Kasumi-1 (cell line): ENCODE measurements at places on chromosomes 16 and 17.

DNA sequence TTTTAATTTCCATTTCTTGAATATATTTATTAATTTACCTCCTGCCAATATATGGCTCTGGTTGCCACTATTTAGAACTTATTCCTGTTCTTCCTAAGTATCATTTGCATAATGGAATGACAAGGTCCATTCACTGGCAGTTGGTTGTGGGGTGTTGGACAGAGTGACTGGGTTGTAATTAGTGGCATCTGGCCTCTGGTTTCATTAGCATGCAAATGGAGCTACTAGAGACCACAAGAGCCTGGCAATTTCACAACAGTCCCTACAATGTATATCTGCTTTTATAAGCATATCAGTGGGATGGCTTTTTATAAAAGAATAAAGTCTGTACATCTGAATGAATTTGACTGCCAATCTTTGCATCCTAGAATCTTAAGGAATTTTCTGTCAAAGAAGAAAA lies 1030.9 kb upstream of the CDH8 start:
- no peak for DNase-seq

- peak; percentile 25 for DNase-seq
Observed at GRCh38 chr16:72195609-72196008, 23.7 kb upstream of the PMFBP1 start.

- DNase-seq: no peak
Observed at GRCh38 chr16:19389246-19389645, 28.4 kb upstream of the TMC5 start.

- no peak for DNase-seq
Observed at GRCh38 chr17:17186051-17186450, 20.1 kb downstream of the PLD6 start.

- no peak for DNase-seq
Observed at GRCh38 chr16:31429314-31429713, 1.2 kb upstream of the COX6A2 start.

DNA sequence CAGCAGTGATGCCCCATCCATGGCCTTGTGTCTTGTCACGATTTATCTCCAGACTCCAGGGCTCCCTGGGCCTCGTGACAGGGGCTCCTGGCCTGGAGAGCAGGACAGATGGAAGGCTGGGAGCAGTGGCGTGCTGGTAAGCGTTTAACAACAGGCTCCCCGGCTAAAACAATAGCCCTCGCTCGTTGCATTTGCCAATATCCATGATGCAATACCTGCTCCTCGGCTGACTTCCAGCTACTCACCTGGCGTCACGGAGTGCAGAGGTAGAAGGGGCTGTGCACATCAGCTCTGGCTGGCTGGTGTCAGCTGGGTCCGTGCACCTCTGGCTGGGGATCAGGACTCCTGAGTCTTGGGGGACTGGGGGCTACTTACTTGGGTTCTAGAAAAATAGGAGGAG lies 1.5 kb upstream of the BICDL2 start:
- no peak for DNase-seq

- DNase-seq: no peak
Observed at GRCh38 chr16:75025761-75026160, 26.9 kb downstream of the ZNRF1 start.

DNA sequence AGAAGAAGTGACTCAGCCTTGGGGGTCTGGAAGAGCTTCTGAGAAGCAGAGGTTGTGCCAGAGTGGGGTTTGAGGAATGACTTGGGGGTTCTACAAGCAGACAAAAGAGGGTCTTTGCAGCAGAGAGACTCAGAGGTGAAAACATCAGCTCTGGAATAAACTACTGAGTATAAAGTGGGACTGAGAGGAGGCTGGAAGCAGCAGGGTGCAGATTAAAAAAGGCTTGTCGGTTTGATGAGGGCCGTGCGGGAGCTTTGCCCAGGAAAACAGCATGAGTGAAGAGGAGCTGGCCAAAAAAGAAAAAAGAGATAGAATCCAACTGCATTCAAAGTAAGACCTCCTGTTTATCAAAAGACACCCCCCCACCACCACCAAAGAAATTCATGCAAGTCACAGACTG lies 13.1 kb upstream of the ACE start:
- no peak for DNase-seq

- DNase-seq: no peak
Observed at GRCh38 chr16:54718376-54718775, 212.3 kb upstream of the IRX5 start.

- no peak for DNase-seq
Observed at GRCh38 chr17:73197161-73197560, 4.3 kb downstream of the COG1 start.

DNA sequence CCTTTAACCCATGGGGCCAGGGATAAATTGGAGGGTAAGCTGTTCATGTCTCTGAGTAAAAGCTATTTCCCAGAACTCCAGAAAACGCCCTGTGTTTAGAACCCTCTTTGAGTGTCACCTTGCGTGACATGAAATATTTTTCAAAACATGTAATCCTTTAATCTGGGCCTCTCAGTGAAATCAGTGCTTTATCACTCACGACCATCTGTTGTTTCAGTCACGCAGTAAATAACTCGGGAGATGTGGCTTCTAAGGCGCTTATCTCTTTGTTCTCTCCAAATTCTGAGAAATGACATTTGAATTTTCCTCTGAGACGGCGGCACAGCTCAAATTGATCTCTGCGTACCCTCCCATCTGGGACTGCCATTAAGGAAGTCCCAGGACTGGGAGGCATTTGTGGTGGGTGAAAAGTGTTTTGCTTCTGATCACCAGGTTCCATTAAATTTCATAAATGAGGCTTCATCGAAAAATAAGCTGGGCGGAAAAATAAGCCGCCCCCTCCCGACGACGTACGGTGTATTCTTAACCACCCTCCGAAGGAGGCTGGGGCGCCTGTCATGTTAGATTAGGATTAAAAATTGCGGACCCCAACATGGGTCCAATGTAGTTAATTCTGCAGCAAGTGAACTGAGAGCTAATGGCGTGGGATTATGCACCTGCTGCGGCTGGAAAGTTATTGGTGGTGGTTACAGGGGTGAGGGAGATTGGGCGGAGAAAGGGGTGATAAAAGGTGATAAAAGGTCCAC lies 12.7 kb downstream of the WFDC1 start:
- DNase-seq: no peak

DNA sequence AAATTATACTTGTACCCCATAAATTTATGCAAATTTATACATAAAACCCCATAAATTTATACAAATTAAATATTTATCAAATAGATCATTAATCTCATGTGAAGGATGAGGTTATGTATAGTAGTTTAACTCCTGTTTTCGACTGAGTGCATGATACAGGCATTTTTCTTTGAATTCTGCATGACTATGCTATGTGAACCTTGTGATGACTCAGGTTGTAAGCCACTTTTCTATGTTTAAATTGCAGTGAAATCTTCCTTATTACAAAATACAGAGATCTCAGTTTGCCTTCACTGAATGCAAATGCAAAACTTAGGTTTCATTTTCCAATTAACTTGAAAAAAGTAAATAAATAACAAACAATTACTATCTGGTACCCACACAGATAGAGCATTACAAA lies 843.7 kb downstream of the CDH11 start:
- DNase-seq: no peak

DNA sequence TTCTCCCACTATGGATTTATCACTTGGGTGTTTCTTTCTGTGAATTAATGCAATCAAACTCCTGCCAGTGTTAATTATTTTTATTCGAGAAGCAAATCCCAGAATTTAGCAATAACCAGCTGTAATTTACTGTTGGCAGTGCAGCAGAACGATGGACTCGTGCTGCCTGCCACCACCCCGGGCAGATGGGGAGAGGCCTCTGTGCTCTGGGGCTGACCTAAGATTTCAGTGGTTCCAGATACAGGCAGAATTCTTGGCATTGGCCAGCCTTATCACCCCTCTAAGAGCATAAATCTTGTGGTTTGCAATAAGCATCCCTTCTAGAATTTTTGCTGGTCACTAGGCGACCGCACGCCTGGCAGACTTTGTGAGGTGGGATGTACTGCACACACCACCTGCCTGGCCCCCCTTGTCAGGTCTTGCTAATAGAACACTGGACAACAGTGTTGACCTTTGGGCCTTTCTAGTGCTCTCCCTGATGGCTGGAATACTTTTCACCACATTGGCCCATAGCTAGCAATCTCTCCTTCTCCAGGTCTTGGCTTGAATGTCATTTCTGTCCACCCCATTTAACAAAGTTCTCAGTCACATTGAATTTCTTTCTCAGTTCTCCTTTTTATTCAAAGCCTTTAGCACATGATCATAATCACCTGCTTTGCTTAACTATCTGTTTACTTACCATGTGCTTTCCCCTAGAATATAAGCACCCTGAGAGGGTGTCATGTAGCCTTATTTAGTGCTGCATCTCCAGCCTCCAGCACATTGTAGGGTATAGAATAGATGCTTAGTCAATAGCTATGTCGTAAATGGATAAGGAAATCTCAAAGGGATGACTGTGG lies 122.1 kb upstream of the DYNLRB2 start:
- no peak for DNase-seq

DNA sequence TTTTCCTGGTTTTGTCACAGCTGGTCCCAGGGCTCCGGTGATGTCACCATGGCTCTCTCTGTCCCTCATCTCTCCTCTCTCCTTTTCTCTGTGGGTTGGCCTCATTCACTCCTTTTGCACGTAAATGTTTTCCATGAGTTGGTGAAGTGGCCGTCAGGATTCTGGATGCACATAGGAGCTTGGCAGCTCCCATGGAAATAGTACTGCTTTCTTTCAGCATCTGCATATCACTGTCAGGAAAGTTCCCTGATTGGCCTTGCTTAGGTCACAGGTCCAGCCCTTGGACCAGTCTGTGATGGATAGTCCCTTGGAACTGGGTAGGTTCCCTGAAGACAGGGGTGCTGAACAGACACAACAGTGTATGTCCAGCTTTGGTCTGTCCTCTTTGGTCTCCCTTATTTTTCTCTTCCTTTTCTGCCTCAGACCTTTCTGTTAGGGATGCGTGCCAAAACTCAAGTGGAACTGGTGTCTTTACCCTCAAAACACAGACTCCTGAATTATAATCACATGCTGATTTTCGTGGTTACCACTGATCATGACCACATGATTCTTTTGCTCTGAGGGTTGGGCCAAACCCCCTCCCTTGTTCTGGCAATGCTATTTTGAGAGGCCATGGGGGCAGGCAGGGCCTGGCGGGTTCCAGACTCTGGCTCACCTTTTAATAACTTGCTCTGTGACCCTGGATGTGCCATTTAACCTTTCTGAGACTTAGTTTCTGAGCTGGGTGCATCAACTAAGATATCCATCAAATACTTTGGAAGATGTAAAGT lies 99.0 kb downstream of the MSI2 start:
- no peak for DNase-seq

DNA sequence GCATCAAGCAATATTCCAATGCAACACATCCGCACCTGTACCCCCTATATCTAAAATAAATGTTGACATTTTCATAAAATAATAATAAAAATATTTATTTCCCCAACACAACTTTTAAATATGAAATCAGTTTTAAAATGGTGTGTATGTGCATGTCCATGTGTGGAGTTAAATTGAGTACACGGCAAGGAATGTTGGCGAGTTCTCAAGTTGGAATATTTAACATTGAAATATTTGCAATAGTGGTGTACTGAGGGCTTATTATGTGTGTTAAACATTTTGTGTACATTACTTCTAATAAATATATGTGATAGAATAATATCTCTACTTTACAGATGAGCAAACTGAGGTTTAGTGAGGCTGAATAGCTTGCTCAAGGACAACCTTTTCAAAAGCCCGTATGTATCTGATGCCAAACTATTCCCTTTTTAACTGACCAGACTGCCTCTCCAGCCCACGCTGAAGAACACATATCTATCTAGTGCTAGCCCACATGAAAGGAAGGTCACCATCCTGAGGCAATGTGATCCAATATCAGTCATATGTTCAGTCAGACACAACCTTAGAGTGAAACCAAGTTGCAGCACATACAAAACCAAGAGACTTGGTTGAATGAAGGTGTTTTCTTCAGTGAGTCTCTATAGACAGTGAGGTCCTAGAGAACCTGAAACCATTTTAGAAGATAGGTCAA lies 192.2 kb upstream of the CDH11 start:
- no peak for DNase-seq

- no peak for DNase-seq
Observed at GRCh38 chr17:53088481-53088880, 734.2 kb upstream of the KIF2B start.

DNA sequence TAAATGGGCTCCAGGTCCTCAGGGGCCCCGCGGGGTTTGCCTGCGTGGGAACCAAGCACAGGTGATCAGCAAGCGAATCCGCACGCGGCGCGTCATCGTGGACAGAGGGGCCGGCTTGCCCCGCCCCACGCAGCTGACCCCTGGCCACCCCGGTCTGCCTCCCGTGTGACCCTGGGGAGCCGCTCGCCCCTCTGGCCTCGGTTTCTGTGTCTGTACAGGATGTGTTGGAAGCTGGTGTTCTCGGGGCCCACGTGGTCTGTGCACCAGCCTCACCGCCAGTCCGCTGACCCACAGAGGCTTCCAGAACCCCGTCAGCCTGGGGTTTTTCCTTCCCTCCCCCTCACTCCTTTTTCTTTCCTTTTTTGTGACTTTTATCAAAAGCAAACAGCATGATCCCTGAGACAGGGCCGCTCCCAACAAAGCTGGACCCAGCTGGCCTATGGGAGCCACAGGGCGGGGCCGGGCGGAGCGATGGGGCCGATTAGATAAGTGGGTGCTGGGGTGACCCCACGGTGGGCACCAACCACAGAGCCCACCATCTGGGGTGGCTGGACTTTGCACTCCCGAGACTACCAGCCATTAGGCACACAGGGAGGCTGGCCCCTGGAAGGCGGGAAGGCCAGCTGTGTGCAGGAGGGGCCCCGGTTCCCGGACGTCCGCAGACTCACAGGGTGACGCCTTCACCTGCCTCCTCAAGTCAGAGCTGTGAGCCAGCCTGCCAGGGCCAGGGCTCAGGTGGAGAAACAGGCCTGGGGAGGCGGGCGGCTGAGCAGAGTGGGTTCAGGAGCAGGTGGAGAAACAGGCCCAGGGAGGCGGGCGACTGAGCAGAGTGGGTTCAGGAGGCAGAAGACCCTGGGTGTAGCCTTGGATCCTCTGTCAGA lies 56.0 kb downstream of the ZFPM1 start:
- no peak for DNase-seq

GRCh38 chr17:31453896-31454295 lies 62.4 kb downstream of the RAB11FIP4 start:
- no peak for DNase-seq

DNA sequence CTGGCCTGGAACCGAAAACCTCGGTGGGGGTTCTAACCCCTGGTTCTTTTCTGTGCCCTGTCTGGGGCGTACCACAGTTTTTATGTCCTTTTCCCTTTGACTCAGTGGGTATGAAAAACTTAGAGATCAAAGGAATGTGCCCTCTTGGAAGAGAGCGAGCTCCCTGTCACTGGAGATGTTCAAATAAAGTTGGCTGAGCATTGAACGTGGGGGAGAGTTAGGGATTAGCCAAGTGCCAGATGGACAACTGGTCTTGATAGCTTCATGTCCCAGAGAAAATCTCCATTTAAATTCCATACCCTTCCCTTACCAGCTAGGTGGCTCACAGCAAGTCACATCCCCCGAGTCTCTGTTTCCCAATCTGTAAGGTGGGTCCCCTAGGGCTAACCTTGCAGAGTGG lies 9.5 kb downstream of the ADGRG1 start:
- DNase-seq: no peak

DNA sequence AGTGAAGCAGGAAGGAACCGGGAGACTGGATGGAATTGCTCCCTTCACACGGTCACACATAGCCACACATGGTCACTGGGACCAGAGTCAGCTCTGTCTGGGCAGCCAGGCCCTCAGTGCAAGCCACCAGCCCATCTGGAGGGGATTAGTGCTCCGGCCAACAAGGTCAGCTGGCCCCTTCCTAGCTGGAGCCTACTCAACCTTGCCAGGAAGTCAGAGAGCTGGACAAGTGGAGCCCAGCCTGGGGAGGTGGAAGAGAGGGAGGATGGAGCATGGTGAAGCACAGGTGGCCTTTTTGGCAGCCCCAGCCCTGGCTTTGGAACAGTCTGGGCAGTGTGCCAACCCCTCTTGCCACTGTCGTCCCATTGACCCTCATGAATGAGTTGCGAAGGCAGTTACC lies 3.7 kb upstream of the CACNA1G start:
- no peak for DNase-seq
